ENCODE measurements at places on chromosomes 2 and 18.

GRCh38 chr2:162926501-162926900 lies 87.9 kb upstream of the KCNH7 start:
- DNase-seq: no peak

- peak; percentile 42 for DNase-seq
Observed at GRCh38 chr2:183063083-183063482, 15.5 kb upstream of the DUSP19 start.

DNA sequence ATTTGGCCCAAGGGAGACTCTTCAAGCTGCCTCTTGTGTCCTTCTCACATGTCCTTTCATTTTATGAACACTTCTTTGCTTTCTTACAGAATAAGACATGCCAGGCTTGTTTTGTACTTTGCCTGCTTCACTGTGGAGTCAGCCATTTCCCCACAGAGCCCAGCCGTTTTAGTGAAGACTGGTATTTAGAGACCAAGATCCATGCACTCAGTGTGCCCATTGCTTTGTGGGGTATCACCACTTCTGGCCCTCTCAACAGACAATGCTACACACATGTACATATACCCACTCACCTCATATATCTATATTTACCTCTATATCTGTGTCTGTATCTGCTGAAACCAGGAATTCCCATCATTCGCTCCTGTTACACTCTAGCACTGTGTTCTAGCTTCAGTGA lies 74.1 kb downstream of the FARP2 start:
- no peak for DNase-seq

DNA sequence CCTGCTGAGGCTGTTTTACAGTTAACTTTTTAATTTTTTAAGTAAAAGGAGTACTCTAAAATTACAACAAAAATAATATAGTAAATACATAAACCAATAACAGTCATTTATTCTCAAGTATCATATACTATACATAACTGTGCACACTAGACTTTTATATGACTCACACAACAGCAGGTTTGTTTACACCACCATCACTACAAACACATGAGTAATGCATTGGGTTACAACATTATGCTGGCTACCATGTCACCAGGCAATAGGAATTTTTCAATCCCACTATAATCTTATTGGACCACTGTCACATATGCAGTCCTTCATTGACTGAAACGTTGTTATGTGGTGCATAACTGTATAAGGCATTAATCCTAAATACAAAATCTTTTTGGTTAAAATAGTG lies 42.5 kb downstream of the RASGRP3 start:
- no peak for DNase-seq

GRCh38 chr2:175170659-175171304 lies 2.8 kb upstream of the ATF2 start:
- peak; percentile 32 for DNase-seq

All from OCI-M1 (cell line).